ENCODE measurements at places on chromosomes 13 and 19.

- DNase-seq, result no peak
Observed at GRCh38 chr19:17719730-17720400, 585 bp downstream of the MAP1S start.

DNA sequence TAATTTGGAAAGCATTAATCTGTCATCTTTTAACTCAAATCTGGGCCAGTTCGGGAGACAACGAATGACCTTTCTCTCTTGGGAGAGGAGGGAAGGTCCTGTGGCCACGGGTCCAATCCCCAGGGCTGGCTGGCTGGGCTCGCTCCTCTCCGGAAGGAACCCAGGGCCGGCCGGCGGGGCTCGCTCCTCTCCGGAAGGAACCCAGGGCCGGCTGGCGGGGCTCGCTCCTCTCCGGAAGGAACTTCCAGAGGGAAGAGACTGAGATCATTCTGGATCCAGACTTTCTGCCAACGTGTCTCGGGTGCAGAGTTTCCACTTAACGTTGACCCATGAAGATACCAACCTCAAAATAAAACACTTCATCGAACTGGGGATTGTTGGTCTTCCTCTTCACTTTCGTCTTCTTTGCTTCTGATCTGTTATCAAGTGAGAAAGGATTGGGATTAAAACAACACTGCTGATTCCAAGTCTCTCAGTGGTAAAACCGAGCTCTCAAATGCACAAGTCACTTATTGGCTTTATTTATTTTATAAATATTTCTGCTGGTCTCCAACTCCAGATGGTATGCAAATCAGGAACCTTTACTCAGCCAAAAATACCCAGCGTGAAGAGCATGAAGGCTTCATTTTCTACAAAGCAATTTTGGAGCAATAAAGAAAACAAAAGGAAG is 53.3 kb upstream of the C13orf46 start:
- no peak for DNase-seq

- no peak for DNase-seq
Observed at GRCh38 chr19:42628411-42629140, 33.9 kb upstream of the CEACAM8 start.

DNA sequence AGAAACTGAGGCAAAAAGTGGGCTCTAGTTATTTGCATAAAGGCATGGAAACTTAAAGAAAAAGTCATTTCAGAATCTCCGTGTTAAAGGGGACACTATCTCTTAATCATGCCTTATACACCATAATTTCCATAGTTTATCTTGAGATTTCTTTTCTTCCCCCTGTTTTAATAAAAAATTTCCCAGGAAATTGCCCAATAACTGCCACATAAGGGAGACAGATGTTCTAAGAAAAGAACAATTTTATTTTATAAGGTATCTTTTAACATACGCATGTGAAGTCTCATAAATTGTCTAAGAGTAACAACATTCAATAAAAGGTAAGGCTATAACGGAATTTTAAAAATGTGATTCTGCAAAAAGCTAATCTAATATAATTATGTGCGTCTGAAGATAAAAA is 371.3 kb downstream of the IRS2 start:
- DNase-seq, result no peak

GRCh38 chr19:30212574-30212973 is 159.6 kb upstream of the ZNF536 start:
- no peak for DNase-seq

DNA sequence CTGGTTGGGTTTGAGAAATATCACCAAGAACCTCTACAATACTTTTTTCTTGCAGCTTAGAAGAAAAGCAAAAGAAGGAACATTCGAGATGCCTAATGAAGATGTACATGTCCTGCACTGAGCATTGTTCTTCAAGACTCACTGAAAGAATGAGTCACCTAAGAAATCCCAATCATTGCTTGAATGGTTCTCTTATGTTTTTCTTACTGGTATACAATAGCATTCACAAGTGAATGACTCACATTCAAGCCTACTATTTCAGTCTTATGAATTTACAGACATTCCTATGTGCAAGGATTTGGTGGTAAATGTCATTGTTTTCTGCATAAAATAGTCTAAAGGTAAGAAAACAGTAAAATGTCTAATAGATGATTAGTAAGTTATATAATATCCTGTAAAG is 594.6 kb downstream of the PCDH9 start:
- DNase-seq, result no peak

DNA sequence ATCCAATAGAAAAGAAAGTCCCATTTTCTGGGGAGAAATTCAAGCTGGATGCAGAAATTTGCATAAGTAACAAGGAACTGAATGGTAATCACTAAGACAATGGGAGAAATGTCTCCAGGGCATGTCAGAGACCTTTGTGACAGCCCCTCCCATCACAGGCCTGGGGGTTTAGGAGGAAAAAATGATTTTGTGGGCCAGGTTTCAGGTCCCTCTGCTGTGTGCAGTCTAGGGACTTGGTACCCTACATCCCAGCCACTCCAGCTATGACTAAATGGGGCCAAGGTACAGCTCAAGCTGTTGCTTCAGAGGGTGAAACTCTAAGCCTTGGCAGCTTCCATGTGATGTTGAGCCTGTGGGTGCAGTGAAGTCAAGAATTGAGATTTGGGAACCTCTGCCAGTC is 695.5 kb upstream of the MIR17HG start:
- no peak for DNase-seq

DNA sequence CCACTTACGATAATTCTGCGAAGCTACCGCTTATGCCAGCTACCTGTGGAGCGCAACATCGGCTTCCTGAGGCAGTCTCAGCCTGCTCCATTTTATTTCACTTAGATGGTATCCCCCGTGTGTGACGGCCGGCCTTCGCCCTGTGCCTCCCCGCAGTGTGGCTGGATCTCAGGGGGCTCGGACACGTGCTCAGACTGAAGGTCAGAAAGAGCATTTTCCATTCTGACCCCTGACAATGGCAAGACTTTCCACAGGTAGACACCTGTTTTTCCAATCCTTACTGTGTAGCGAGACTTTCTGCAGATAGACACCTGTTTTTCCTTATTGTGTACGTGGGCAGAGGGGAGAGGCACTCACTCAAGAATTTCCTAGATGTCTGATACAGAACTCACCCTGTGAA is 52.7 kb downstream of the ATP11A start:
- DNase-seq, result no peak
